ENCODE measurements at places on chromosomes 16 and 17. TPM values are rescaled to one million over a fixed set of nuclear protein-coding genes. Genes with fewer than 3 reads are reported as not detected.
A peak's percentile ranks its signal among the peaks of the same experiment; 100 is the strongest.

- DNase-seq, result peak; percentile 59
Measured at GRCh38 chr17:17849845-17850373, 13.1 kb upstream of the SREBF1 start.

GRCh38 chr17:43774304-43775250, 4.2 kb downstream of the DUSP3 start:
- no peak for DNase-seq

The HSD17B1 gene
- 0.59 TPM for total RNA-seq

The FOXN1 gene
- total RNA-seq, result not detected

DNA sequence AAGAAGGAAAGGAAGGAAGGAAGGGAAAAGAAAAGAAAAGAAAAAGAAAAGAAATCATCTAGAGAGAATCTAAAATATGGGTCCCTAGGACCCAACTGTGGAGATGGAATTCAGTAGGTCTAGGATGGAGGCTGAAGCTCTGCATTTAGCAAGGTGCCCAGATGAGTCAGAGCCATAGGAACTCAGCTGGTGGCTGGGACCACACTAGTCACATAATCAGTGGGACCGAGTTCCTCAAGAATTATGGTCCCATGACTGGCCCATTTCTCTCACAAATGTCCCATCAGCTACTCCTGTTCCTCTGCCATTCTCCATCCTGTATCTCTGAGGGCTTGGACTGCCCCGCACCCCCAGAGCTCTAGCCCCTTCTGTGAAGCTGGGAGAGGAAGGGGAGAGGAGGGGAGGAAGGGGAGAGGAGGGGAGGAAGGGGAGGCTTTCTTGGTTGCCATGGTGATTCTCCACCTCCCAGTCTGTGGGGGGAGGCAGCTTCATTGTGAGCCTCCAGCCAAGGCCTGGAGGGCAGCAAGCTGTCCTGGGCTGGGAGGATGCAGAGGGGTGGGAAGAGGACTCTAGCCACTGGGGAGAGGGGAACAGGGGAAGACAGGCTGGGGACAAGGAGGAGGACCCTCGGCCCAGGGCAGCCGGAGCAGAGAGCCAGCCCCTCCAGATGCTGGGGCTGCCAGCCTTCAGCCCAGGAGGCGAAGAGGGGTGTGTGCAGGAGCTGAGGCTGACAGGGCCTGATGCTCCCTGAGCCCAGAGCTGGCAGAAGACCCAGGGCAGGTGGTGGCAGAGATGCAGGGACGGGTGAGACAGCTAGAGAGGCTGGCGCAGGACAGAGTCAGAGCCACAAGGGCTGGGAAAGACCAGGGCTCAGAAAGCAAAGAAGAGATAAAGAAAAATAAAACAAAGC, 37.8 kb upstream of the LHX1 start:
- DNase-seq, result peak; percentile 30

- peak; percentile 98 for DNase-seq
Measured at GRCh38 chr16:89315791-89316581, 98.5 kb downstream of the ZNF778 start.

DNA sequence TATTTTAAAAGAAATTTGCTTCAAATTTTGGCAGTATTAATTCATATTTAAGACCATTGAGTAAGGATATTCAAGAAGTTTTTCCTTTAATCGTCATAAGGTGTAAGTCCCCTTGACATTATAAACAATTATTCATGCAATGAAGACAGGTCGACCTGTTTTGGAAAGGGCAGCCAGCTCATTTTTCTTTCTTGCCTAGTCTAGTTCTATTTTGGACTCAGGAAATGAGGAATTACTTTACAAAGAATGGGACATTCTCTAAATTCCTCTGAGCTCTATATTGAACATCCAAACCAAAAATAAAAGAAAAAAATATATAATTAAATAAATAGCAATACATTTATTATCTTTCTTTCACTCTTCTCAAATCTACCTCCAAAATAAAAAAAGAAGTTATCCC, 595.6 kb upstream of the KIF2B start:
- DNase-seq, result peak; percentile 26

- no peak for DNase-seq
Measured at GRCh38 chr17:42678951-42679491, 2.2 kb upstream of the PLEKHH3 start.

The GJD3 gene
- not detected for total RNA-seq

- peak; percentile 37 for DNase-seq
Measured at GRCh38 chr17:56744721-56745120, 89.0 kb downstream of the C17orf67 start.

DNA sequence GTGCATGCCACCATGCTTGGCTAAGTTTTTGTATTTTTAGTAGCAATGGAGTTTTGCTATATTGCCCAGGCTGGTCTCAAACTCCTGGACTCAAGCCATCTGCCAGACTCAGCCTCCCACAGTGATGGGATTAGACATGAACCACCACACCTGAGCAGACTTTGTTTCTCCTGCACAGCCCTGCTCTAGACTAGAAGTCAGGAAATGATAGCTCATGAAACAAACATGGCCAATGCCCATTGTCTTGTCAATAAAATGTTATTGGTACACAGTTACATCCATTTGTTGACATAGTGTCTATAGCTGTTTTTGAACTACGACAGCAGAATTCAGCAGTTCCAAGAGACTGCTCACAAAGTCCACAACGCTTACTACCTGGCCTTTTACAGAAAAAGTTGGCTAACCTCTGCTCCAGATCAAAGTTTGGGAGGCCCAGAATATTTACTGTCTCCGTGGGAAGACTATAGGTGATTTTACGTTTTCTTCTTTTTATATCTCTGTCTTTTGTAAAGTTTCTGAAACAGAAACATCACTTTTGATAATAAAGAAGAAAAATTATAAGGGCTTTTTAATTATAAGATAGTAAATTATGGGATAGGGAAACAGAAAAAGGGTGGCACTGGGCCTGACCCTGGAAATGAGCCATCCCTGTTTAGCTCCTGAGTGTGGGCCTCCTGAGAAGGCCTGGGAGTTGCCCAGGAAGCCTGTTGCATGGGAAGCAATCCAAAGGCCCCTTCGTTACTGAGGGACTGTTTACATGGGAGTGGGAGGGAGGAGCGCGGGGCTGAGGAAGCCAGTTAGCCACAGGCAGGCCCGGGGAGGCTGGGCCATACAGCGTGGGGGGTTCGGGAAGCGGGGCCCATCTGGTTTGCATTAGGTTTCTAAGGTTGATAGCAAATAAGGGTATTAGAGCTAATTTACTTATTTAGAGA, 201.5 kb downstream of the IRF8 start:
- DNase-seq, result no peak

DNA sequence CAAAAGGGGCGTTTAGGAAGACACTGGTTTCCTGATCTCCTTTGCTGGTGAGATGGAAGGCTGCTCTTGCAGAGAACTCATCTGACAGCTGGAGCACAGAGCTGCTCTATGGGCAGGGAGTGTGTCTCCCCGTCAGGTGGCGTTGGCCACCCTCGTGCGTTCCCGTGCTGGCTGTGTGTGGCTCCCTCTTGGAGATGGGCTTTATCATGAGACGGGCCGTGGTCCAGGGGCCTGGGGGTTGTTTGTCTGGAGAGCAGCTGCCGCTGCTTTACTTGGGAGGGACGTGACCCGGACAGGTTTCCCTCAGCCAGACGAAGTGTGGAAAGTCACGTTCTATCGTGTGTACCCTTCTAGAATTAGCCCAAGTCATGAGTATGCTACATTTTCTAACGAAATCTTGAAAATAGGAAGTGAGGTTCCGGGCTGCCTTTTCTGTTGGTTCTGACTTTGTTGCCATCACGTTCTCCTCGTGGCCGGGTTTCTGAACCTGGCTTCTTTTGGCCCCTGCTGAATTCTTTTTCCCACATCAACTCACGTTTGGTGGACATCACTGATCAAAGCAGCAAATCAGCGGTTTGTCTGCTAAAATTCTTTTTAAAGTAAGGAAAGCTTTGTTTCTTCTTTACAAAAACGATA, 105.6 kb upstream of the CHMP6 start:
- no peak for DNase-seq

DNA sequence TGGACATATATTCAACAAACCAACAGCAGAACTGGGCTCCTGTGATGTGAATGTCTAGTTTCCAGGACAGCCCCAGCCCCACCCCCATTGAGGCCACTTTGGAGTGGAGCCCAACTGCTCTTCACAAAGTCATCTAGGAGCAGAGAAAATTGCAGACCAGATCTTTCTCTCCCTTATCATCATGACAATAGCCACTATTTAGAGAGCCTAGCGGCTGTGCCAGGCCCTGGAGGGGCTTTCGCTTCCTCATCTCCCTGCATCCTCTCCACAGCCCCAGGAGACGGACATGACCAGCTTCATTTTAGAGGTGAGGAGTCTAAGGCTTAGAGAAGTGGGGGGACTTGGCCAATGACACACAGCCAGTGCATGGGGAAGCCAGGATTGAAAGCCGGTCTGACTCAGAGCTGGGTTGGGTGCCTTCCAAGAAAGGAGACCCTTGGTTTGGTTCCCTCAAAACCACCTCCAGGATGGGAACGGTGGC, 1.4 kb downstream of the PRSS8 start:
- no peak for DNase-seq

DNA sequence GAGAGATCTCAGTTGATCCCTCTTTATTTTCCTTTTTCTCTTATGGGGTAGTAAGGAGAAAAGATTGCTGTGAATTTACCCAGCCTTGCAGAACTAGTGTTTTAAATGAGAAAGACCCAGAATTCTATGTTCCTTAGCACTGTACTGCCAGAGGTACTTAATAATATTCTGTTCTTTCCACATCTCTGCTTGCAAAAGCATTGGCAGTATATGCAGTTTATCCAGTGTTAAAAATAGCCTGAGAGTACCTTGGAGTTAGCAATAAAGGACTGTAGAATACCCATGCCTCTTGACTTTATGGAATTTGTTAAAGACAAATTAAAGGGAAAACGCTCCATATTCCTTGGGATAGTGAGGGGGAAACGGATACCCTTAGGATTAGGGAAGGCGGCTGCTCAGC, 11.9 kb downstream of the SLC7A6 start:
- no peak for DNase-seq

DNA sequence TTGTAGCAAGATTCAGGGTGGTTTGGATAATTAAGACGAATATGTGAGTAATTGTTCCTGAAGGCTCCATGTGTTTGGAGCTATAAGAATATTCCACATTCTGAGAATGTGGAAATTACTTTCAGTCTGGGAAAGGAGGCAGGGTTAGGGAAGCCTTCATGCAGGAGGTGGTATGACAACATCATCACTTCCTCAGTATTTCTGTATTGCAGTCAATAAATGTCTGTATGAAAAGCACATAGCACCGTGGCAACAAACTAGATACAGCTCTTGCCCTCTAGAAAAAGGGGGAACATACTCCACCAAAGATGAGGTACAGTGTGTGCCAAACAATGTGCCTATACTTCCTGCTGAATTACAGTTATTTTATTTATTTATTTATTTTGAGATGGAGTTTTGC, 26.1 kb upstream of the DHRS7B start:
- DNase-seq, result no peak

The PYY gene
- total RNA-seq, result not detected

The PPY gene
- total RNA-seq, result not detected

- no peak for DNase-seq
Measured at GRCh38 chr17:78197147-78197832, 10.1 kb downstream of the AFMID start.

The SEPTIN12 gene
- not detected for total RNA-seq

DNA sequence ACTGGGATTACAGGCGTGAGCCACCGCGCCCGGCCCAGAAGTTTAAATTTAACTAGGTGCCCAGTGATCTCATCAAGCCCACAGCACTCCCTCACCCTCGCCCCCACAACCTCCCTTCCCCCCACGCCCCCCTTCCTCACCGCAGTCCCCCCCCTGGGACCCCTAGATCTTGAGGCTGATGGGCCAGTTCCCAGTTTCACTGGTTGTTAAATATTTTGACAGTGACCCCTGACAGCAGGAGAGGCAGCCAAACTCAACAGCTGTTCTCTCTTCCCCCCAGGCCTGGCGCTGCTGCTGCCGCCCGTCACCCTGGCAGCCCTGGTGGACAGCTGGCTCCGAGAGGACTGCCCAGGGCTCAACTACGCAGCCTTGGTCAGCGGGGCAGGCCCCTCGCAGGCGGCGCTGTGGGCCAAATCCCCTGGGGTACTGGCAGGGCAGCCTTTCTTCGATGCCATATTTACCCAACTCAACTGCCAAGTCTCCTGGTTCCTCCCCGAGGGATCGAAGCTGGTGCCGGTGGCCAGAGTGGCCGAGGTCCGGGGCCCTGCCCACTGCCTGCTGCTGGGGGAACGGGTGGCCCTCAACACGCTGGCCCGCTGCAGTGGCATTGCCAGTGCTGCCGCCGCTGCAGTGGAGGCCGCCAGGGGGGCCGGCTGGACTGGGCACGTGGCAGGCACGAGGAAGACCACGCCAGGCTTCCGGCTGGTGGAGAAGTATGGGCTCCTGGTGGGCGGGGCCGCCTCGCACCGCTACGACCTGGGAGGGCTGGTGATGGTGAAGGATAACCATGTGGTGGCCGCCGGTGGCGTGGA, 15.6 kb downstream of the QPRT start:
- DNase-seq, result no peak

DNA sequence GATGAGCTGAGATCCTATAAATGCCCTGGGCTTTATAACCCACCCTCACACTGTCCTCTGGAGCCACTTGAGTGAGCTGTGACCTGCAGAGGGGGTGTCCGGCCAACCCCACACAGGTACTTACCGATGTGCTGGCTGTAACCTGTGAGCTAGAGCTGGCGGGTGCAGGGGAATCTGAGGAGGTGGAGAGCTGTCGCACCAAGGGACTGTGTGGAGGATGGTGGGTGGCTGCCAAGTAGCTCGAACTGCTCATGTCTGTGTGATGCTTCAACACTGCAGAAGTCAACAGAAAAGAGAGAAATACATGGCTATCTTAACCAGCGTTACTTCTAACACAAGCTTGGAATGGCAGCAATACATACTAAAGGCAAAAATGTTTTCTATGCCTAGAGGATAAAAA, 39.4 kb downstream of the STH start:
- DNase-seq, result no peak

The SPATA22 gene
- total RNA-seq, result not detected

The KRTAP1-1 gene
- total RNA-seq, result not detected

The SPIRE2 gene
- total RNA-seq, result 1.0 TPM

DNA sequence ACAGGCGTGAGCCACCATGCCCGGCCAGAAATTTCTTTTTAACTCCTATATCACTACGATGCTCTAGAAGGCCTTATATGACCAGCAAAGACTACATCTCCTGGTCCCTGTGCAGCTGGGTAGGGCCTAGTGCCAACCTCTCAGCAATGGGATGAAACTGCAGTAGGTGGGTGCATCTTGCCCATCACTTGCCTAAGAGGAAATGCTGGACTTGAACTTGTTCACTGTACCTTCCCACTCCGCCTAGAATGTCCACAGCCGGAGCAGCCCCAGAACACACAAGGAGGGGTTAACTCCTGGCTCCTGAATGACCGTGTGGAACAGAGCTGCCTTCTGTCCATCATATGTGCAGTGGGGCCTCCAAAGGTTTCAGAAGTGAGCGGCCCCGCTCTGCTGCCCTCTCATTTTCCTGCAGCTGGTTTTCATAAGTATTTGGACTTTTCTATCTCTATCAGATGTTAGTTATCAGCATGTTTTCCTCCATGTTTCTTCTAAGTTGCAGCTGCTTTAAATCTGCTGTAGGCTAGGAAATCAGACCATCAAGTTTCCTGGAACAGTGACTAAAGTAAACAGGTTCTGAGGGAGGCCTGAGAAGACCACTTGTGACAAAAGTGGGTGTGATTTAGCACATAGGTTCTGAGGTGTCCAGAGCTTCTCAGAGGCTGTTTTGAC, 52.5 kb downstream of the WSB1 start:
- DNase-seq, result no peak
